ENCODE measurements at places on chromosomes 7 and 10.
A peak's percentile ranks its signal among the peaks of the same experiment; 100 is the strongest.

DNA sequence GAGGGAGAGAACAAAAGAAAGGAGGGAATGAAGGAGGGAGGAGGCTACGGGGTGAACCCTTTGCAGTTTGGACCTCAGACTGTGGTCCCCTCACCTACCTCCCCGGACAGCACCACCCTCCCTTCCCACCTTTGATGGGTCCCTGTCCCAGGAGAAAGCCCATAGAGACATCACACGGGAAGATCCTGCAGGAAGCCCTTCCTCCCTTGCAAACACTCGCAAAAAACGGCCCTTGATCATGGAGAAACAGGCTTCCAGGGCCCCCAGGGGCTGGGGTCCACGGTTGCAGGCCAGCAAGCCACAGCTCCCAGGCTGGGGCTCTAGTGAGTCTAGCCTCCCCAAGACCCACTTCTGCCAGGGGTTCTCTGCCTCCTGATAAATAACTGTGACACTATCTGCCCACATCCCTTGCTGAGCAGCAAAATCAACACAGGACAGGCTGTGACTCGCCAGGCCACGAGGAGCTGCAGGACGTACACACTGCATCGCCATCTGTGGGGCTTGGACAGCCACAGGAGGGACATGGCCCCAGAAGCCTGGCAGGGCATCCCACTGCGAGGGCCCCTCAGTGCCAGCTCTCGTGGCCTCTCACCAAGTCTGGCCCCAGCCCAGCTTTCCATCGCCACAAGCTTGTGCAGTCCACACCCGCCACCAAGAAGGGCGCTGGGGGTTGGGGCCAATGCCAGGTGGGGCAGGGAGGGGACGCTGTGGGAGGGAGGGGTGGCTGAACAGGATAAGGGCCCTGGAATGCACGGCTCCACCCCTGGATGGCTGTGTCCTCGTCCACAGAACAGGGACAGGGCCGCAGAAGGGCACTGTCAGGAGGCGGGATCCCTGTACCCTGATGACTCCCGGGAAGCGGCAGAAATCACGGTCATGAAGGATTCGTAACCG, 34.2 kb downstream of the PDGFA start:
- DNase-seq: no peak

GRCh38 chr7:142482891-142483658, 225.2 kb upstream of the PRSS58 start:
- DNase-seq: peak; percentile 51

GRCh38 chr10:119059557-119059956, 21.1 kb downstream of the EIF3A start:
- DNase-seq: no peak

GRCh38 chr10:49621561-49621960, 7.7 kb downstream of the CHAT start:
- DNase-seq: no peak

DNA sequence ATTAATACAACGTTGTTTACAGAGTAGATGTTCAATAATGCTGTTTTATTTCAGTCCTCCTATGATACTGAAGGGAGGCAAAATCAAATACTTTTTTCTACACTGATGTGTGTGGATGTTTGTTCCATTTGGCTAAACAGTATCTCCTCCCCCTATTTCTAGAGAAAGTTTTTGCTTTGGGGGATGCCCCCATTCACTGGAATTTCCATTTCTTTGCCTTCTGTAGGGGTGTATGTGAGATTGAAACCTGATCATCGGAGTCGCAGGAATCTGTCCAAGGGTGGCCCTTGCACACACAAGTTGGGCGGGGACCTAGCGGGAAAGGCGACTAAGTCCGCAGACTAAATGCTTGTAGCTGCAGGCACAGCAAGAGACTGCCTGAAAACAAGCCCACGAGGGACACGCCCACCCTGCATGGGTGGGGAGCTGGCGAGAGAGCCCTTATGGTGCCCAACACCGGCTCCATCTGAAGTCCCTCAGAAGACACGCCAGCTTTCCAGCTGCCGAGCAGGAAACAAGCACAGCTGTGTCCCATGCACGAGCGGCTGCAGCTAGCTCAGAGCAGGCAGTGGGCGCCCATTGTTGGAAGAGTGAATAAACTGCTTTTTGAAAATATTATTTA, 58.0 kb downstream of the ESYT2 start:
- DNase-seq: no peak

- DNase-seq: no peak
Measured at GRCh38 chr7:24341691-24342413, 57.9 kb downstream of the NPY start.

GRCh38 chr10:52491246-52491995, 177.3 kb downstream of the DKK1 start:
- DNase-seq: peak; percentile 32

DNA sequence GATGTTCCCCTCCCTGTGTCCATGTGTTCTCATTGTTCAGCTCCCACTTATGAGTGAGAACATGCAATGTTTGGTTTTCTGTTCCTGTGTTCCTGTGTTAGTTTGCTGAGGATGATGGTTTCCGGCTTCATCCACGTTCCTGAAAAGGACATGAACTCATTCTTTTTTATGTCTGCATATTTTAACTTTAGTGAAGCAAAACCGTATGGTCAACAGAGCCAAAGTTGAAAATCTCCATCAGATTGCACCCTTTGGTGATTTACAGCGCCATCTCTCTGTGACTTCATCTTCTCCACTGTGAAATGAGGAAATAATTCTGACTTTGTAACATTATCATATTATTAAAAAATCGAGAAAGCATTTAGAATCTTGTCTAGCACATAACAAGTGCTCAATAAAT, 132.3 kb upstream of the PLXDC2 start:
- DNase-seq: peak; percentile 37

DNA sequence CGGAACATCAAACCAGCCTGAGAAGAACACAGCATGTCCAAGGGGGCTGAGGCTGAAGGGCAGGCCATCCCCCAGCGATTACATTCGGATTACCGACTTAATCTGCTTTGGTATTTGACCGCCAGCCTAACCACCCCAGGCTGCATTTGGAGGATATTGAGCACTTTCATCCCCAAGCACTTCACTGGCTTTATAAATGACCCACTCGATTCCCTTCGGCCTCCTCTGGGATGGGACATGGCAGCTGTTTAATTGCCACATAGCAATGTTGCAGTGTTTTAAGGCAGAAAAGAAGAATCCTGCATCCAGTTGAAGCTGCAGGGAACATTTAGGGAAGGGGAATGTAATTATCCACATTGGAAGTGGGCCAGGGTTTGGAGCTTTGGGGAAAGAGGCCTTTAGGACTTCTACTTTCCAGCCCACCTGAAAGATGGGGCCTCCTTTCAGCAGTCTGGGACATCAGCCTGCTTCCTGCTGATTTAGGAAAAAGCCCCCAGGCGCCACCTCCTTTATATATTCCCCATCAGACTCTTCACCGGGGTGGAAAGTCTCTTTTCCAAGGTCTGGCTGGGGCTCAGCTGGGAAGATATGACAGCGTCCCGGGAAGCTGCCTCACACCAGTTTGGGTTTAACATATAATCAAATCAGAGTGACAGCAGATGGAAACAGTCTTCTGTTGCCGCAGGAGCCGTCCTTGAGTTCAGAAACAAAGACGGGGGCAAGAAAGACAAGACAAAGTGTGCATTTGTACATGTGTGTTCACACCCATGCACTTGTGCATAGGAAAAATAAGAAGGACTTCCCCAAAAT, 9.2 kb downstream of the DPCD start:
- DNase-seq: no peak

DNA sequence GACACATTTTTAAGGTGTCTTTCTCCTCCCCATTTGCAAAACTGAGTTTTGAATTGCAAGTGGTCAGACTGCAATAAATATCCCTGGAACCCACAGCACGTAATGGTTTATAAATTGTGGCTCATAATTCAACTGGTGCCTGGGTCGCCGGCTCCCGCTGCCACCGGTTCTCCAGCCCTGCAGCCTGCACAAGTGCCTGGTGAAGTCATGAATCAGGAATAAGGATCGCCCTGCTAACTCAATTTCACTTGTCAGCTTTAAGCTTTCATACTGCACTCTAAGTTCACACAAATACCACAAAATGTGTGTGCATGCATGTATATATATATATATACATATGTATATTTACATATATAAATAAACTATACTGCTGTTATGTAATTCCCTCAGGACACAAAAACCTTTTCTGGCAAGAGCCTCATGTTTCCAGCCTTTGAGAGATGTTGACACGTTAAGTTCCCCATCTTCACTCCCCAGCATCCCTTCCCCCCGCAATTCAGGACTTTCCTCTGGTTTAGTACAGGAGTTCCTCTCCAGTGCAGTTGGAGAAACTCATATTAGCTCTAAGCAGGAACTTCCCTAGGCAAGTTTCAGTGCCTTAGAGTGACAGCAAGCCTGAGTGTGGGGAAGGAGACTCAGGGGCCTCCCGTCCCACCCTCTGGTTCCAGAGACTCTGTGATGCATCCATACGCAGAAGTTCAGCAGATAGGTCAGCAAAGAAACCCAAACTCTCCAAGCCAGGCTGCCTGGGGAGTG, 129.2 kb upstream of the UNC5B start:
- no peak for DNase-seq

DNA sequence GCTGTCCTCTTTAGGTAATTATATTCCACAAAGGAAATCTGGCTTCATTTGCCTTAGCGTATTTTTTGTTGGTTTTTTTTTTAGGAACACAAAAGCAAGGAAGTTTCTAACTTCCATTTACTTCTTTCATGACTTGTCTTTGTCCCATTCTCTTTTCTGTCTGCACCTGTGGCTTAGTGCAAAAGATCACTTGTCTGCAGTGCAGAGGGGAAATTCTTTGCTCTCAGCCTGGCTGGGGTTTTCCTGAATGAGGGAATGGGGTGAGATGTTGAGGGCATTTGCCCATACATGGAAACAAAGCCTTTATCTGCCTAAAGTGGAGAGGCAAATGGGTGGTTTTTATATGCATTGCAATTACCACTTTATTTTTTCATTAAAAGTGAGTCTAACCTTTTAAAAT, 361.1 kb upstream of the IGFBP3 start:
- no peak for DNase-seq

DNA sequence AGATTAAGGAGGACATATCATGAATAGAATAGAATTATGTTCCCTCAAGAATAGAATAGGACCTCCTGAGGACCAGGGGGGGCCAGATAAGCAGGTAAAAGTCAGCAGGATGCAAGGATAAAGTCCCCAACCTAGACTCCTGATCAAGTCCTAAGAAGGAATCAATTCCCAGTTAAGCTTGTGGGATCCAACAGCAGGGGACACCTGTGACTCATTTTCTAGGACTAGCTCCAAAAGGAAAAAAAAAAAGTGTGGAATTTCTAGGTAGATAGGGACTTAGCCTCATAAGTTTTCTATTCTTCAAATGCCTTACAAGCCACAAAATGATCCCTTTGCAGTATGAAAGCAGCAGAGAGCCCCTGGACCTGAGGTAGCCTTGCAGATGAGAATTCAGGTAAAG, 336.2 kb downstream of the WDR11 start:
- DNase-seq: peak; percentile 18

GRCh38 chr7:134660242-134660785, 13.7 kb downstream of the BPGM start:
- peak; percentile 19 for DNase-seq

- no peak for DNase-seq
Measured at GRCh38 chr7:129283936-129284335, 59.1 kb downstream of the AHCYL2 start.

GRCh38 chr10:15478429-15478828, 107.3 kb upstream of the FAM171A1 start:
- DNase-seq: no peak

DNA sequence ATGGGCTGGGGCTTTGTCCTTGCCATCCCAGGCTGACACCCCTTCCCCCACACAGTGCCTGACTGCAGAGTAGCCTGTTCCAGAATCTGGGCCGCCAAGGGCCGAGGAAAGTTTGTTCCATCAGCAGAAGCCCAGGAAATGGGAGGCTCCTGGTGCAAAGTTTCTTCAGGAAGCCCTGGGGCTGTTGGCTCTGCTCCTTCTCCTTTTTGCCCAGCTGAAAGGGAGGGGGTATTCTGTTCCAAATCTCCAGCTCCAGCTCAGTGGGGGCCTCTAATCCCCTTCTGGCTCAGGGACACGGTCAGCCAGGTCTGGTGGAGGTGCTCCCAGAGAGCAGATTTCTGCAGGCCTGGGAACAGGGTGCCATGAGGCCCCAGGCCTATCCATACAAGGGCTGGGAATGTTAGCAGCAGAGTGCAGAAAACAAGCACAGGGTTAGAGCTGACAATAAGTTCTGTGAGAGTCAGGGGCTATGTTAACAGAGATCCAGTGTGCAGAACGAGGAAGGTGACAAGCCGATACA, 399.5 kb downstream of the RPS24 start:
- no peak for DNase-seq

DNA sequence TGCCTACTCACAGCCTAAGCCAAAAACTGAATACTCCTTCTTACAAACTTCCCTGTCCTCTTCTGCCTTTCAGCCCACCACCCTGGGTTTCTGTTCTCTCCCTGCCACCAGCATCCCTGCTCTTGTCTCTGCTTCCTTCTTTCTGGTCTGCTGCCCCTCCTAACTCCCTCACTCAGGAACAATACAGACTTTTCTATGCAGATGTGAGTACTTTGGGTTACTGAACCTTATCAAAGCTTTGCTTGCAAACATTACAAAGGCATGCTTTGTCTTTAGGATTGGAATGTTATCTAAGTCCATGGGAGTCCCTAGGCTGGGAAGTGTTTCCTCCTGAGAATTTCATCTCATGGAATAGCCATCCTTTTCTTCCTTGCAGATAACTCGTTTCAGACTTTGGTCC, 28.9 kb downstream of the CNNM1 start:
- no peak for DNase-seq

DNA sequence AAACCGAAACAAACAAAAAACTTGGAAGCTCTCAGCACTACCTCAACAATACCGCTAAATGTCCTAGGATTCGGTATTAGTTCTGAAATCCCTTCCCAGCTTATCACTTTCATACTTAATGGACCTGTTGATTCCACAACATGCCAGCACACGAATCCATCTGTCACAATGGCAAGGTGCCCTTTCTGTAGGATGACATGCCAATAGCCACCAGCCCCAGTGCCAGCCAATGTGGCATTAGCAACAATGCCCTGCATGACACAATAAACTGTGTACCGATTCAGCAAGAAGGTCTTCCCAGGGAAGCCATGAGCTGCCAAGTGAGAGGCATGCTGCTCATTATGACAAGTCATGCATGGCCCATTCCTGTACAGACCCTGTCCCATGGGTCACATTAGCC, 35.6 kb upstream of the CHCHD3 start:
- DNase-seq: no peak

DNA sequence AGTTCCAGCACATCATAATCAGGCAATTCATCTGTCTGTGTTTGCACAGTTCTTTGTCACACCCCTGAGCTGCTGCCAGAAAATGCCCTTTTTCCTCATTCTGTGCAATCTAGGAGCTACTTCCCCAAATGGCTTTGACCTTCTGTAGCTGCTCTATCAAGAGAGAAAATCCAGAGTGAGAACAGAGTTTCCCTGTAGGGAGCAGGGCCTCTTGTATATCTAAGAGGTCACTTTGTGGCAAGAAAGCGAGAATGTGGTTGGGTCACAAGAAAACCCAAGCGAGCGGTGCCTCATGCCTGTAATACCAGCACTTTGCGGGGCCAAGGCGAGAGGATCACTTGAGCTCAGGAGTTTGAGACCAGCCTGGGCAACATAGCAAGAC, 24.3 kb downstream of the SLC29A3 start:
- peak; percentile 5 for DNase-seq

GRCh38 chr10:96683065-96683464, 37.2 kb downstream of the PIK3AP1 start:
- DNase-seq: peak; percentile 42

GRCh38 chr7:6436385-6436685, 11.4 kb downstream of the DAGLB start:
- DNase-seq: no peak

GRCh38 chr10:130127364-130128061, 8.7 kb upstream of the GLRX3 start:
- DNase-seq: peak; percentile 71
